GM23248 (cell line): ENCODE measurements at places on chromosomes 3 and 15. TPM values are rescaled to one million over a fixed set of nuclear protein-coding genes. Genes with fewer than 3 reads are reported as not detected.

The CKMT1B gene
- not detected in 2 replicates for total RNA-seq

The CTXND1 gene
- not detected in 2 replicates for total RNA-seq

The GOLGA8S gene
- 0.11 and 0.13 TPM in 2 replicates for total RNA-seq

The PLS1 gene
- 0.13 and 0.54 TPM in 2 replicates for total RNA-seq

The GPR149 gene
- not detected in 2 replicates for total RNA-seq

The FBXW12 gene
- total RNA-seq = not detected in 2 replicates

The GANC gene
- total RNA-seq = 21.4 and 23.3 TPM in 2 replicates

The NR2E3 gene
- total RNA-seq = not detected in 2 replicates

The ZNF620 gene
- total RNA-seq = 0.32 and 0.63 TPM in 2 replicates

The OIP5 gene
- total RNA-seq = 2.3 and 7.3 TPM in 2 replicates

The CCK gene
- 0.97 TPM in 1 of 2 replicates, not detected in the other for total RNA-seq

The OSBPL10 gene
- 3.5 and 8.1 TPM in 2 replicates for total RNA-seq

The MTFMT gene
- 25.3 and 26.4 TPM in 2 replicates for total RNA-seq

The PLCH1 gene
- under 0.01 TPM in 1 of 2 replicates, not detected in the other for total RNA-seq

The TMEM108 gene
- total RNA-seq = not detected in 2 replicates

The GABRB3 gene
- not detected in 2 replicates for total RNA-seq

The TRAIP gene
- 4.5 and 6.6 TPM in 2 replicates for total RNA-seq

The TERC gene
- 59.2 and 59.7 TPM in 2 replicates for total RNA-seq

The MEGF11 gene
- total RNA-seq = not detected in 2 replicates

The ALPK3 gene
- total RNA-seq = 0.13 and 5.0 TPM in 2 replicates

The RARB gene
- not detected in 2 replicates for total RNA-seq

The C2CD4B gene
- total RNA-seq = not detected in 2 replicates

The GABRA5 gene
- total RNA-seq = 0.22 and 0.25 TPM in 2 replicates

The GHSR gene
- not detected in 2 replicates for total RNA-seq

The PLA2G4E gene
- total RNA-seq = not detected in 2 replicates

The CCNB2 gene
- total RNA-seq = 23.2 and 23.3 TPM in 2 replicates

The POLQ gene
- total RNA-seq = 1.6 and 2.5 TPM in 2 replicates

The IL17RD gene
- 0.76 and 1.2 TPM in 2 replicates for total RNA-seq

The DUOX2 gene
- total RNA-seq = not detected in 2 replicates

The CMTM7 gene
- total RNA-seq = 6.3 and 7.1 TPM in 2 replicates

The GNAT1 gene
- not detected in 2 replicates for total RNA-seq

The PPM1L gene
- under 0.01 and 0.38 TPM in 2 replicates for total RNA-seq

The LRRC31 gene
- total RNA-seq = not detected in 2 replicates

The SLC27A2 gene
- not detected in 2 replicates for total RNA-seq

The NMD3 gene
- 79.4 and 107 TPM in 2 replicates for total RNA-seq

The TTC21A gene
- total RNA-seq = 0.25 and 1.2 TPM in 2 replicates

The HDC gene
- not detected in 2 replicates for total RNA-seq
